Mesenteric fat pad (tissue), 1 donor: ENCODE measurements at places on chromosomes 13 and 19. TPM values are rescaled to one million over a fixed set of nuclear protein-coding genes. Genes with fewer than 3 reads are reported as not detected.

- no peak for DNase-seq
Measured at GRCh38 chr19:17285415-17286135, 3.9 kb downstream of the ANKLE1 start.

DNA sequence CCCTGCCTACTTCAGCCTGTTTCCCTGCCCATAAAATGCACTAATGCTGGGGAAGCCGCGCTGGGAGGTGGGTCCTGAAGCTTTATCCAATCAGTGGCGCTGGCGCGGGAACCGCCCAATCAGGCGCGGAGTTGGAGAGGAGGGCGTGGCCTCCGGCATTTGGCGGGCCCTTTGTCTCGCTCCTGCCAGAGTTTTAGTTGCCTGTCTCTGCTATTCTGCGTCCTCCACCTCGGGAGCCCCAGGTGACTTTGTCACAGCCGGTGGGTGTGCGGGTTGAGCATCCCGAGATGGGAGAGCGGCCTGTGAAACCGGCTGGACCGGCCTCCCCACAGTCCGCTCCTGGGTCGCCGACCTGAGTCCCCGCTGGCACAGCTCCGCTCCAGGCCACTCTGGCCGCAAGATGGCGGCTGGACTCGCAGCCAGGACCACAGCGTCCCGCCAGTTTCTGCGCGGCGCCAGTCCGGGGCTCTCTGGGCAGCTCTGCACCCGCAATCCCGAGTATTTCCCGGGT lies 30.7 kb upstream of the ZNF429 start:
- DNase-seq = peak; percentile 92

The C5AR2 gene
- total RNA-seq = 13.9 TPM

The PRSS57 gene
- not detected for total RNA-seq

DNA sequence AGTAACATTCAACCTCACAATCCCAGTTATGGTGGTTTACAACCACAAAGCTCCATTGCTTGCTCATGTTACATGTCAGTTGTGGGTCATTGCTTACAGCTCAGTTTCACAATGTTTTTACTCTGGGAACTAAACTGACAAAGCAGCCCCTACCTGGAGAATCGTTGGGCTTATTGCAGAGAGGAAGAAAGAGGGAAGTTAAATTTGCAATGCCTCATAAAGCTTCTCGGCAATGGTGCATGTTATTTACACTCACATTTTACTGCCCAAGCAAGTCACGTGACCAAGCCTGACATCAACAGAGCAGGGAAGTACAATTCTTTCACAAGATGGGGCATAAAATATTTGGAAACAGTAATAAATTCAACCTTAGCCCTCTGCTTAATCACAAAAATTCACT lies 441.6 kb downstream of the TDRD3 start:
- DNase-seq = no peak

GRCh38 chr13:28094306-28094705 lies 6.1 kb downstream of the FLT3 start:
- no peak for DNase-seq

GRCh38 chr13:29106651-29107050 lies 286.5 kb downstream of the MTUS2 start:
- DNase-seq = no peak

DNA sequence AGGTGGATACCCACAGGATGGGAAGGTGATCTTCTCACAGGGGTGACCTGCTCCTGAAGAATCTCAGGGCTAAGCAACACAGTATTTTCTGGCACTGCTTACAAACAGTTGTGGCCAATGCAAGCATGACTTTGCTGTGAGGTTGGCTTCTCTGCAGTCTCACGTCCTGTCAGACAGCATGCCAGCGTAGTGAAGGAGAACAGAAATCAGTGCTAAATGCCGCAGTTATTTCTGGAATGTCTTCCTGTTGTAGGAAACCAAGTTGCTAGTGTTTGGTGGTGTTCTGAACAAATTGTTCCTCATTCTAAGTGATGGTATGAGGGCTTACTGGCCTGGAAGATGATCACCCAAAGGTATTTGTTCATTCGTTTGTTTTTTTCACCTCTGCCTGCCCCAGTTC lies 320.1 kb downstream of the MTUS2 start:
- DNase-seq = no peak

The ARHGAP45 gene
- 25.5 TPM for total RNA-seq

GRCh38 chr19:45423033-45423588 lies 606 bp downstream of the ERCC1 start:
- no peak for DNase-seq

The ADGRE2 gene
- total RNA-seq = 10.9 TPM
